Bone marrow (tissue), 2 donors: ENCODE measurements at places on chromosomes 7 and 10.

DNA sequence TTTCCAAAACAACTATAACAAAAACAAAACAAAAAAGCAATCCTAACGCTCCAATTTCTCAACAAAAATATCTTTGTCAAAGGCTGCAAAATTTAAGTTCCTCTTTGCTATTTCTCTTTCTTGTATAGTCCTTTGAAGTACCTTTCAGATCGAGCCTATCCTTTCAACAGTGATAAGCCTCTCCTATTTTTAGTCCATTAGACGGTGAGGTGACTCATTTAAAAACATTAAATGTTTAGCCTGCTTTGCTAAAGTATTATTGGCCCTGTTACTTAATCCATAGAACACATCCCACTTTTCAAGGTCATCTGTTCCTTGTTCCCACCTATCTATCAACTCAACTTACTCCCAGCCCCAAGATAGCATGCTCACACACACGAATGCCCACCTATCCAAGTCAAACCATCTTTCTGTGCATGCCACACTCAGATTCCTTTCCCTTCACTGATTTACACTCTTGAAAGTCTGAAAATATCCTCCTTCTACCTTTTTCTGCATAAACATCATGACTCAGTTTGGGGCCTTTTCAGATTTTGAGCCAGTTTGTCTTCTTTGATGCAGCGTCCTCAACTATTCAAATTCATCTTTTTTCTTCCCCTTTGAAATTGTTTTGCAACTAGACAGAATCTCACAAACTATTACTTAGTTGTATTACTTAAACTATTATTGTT is 224.9 kb upstream of the TMEM229A start:
- no peak for DNase-seq

- no peak for DNase-seq
These were observed 56.9 kb downstream of the ATAD1 start for GRCh38 chr10:87761153-87761552.

GRCh38 chr7:37832194-37832593 is 16.2 kb upstream of the NME8 start:
- DNase-seq, result peak; percentile 91

DNA sequence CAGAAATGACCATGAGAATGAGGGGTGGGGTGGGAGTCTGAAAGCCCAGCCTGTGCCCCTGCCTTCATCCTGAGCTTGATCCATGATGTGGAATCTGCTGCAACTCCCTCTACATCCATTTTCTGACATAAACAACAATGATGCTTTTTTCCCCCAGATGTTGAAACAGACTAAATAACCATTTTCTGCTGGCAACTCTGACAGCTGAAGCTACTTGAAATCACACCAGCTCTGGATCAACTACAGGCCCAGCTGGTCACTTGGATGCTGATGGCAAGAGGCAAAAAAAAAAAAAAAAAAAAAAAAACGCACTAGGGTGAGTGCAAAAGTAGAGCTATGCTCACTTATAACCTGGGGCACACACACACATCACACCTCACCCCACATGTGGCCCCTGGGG is 74.2 kb downstream of the FAM107B start:
- no peak for DNase-seq

GRCh38 chr7:143938379-143939243 is 3.6 kb downstream of the OR2F2 start:
- DNase-seq, result no peak

DNA sequence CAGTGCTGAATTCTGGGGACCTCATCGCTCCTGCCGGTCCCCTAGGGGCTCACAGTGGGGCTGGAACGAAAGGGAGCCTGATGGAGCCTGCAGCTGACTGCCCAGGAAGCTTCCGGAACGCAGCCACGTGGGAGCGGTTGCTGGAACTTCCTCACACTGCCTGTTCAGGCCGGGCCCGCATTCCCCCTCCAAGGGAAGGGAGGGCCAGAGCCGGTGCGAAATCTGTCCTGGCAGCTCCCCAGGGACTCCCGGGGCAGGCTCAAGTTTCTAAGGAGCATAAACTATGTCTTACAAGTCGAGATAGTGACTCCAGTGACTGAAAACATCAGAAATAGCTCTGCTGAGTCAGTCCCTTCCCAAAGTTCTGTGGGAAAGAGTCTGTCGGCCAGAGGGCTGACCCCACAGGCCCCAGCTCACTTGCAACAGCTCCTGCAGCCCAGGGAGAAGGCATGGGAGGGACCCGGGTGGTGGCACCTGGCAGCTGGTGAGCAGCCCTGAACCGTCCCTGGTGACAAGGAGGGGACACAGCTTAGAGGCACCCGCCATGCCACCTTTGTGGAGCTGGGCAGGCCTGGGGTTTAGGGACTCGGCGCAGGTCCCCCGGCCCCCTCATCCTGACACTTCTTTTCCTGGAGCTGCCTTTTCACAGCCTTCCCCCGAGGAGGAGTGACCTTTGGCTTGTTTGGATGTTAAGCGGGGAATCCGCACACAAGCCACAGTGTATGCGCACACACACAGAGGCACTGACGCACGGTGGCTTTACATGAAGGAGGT is 47.6 kb downstream of the PDGFA start:
- DNase-seq, result no peak

GRCh38 chr10:31347705-31348104 is 28.7 kb downstream of the ZEB1 start:
- no peak for DNase-seq

- DNase-seq, result no peak
These were observed 127.8 kb downstream of the ICA1 start for GRCh38 chr7:8134089-8134733.

- no peak for DNase-seq
These were observed 24.8 kb upstream of the TRIM8 start for GRCh38 chr10:102619281-102619981.
